ENCODE measurements at places on chromosomes 1 and 21.

- no peak for DNase-seq
These were observed 270.9 kb downstream of the CHRM3 start for GRCh38 chr1:239657291-239657690.

- no peak for DNase-seq
These were observed 17.5 kb upstream of the IFFO2 start for GRCh38 chr1:18974005-18974404.

- DNase-seq, result peak; percentile 77
These were observed 522 bp downstream of the TMEM59 start for GRCh38 chr1:54052431-54052933.

DNA sequence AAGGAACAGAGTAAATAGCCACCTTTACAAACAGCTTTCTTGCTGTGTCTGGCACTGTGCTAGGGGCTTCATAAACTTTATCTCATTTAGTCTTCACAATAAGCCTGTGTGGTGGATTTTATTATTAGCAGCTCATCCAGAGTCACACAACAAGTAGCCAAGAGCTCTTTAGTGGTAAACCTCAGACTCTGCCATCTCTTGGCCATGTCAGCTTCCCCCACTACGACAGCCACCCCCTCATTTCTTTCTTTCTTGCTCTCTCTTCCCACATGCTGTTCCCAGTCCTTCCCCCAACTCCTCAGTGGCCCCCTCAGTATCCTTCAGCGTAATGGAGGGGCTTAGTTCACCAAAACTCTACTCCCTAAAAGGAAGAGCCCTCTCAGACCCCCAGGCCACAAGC lies 1.2 kb upstream of the ZNF683 start:
- no peak for DNase-seq

GRCh38 chr1:94983171-94983739 lies 56.3 kb upstream of the CNN3 start:
- DNase-seq, result peak; percentile 29

DNA sequence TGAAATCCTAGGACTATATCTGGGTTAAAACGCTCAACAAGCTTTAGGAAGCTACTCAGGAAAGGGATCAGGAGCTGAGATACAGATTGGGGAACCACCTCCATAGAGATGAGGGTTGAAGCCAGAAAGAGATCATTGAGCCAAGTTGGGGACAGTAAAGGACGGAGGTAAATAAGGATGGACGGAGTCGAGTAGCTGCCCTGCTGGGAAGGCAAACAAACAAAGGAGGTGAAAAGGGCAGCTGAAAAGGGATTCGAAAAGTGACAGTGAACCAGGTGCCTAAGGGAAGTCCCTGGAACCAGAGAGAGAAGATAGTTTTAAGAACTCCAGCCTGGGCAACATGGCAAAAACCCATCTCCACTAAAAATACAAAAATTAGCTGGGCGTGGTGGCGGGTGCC lies 6.3 kb upstream of the CAMSAP2 start:
- no peak for DNase-seq

DNA sequence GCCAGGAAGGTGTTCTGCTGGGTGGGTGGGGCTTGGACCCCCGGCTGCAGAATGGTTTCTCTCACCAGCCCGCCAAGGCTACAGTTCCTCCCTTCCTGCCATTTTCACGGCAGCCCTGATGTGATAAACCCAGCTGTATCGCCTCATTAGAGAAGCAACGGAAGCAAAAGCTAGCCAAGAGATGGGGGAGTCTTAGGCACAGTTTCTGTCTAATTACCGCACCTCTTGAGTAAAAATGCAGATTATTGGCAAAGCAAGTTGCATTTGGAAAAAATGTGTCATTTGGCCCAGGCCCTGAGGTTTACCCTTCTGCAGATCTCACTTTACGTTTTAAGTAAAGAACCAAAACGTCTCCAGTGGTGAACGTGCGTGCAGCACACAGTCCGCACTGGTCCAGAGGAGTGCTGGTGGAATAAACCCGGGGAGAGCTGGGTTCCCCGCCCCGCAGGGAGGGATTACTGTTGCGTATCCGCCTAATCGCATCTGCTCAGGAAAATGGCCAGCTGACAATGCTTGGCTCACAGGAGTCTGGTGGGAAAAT lies 109.9 kb downstream of the GALNT2 start:
- peak; percentile 70 for DNase-seq

DNA sequence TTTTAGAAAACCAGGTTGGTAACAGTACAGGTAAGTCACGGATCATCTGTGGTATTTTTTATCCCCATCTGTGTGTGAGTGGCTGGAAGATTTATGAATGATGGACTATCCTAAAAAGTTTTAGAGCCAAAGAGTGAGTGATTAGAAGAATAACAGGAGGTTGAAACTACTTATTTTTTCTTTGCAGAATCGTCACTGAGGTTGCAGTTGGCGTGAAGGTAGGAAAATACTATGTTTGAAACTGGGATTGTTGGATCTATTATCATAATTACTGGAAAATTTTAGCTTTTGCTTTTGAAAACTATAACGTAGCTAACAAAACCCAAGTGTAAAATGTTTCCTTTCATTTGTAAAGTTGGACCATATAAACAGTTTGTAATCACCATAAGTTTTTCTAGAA lies 1.8 kb downstream of the PTBP2 start:
- DNase-seq, result no peak

GRCh38 chr1:180237869-180238476 lies 7.9 kb downstream of the LHX4 start:
- DNase-seq, result no peak

DNA sequence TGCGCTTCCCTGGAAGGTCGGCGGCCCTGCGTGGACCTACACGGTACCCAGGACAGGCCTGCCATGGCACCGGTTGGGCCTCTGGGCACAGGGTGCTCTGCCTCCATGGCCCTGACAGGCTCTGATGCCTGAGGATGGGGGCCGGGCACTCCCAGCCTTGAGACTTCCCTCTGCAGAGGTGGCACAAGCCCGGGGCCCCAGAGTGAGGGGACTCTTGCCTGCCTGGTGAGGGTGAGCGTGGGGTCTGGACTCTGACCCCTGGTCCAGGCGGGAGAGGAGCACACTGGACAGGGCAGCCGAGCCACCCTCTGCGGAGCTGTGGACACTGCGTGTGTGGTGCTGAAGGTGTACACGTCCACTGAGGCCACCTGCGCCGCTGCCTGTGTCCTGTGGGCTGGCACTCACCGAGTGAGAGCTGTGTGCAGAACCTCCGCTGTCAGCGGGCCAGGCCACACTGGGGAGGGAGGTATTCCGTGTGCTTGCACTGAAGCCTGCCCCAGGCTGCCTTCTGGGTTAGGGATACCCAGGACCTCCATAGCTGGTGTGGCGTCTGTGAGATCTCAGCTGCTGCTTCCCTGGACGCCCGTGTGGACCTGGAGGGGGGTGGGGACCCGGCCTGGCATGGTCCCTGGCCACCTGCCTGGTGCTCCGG lies 10.4 kb downstream of the SKI start:
- DNase-seq, result no peak

DNA sequence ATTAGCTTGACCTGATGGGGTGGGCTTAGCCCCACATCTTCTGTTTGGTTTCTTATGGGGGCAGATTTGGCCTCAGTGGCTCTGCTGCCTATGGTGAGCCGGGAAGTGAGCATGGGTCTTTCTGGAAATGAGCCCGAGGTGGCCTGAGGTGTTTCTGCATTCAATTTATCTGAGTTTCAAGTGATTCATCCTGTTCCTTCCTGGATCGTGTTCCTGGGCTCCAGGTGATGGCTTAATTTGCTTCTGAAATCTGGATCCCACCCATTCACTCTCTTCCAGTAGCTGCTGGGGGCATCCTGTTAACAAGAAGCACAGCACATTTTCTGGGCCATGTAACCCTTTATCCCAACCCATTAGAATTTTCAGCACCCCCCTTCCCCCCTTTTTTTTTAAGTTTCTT lies 324.6 kb downstream of the CAMTA1 start:
- DNase-seq, result peak; percentile 29

GRCh38 chr1:5099558-5099957 lies 445.1 kb downstream of the AJAP1 start:
- peak; percentile 33 for DNase-seq

DNA sequence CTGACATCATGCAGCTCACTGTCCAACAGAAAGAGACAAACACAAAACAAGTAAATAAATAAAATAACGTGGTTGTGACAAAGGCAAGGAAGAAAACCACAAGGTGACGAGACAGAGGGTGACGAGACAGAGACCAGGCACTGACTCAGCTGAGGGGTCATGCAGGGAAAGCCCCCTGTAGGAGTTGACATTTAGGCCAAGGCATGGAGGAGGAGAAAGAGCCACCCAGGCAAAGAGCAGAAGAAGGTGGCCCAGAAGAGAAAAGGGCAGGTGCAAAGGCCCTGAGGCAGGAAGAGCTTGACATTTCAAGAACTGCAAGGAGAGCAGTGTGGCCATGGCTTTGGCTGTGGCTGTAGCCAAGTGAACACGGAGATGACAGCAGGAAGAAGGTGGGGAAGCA lies 65.1 kb upstream of the ID3 start:
- DNase-seq, result no peak

- no peak for DNase-seq
These were observed 61.5 kb downstream of the PACC1 start for GRCh38 chr1:212353181-212353580.

GRCh38 chr1:61616830-61617229 lies 108.1 kb downstream of the TM2D1 start:
- no peak for DNase-seq

GRCh38 chr1:6248932-6249738 lies 5.2 kb downstream of the HES3 start:
- no peak for DNase-seq

- no peak for DNase-seq
These were observed 34.6 kb upstream of the NID1 start for GRCh38 chr1:236099355-236099974.

- DNase-seq, result peak; percentile 58
These were observed 55.0 kb downstream of the SLX9 start for GRCh38 chr21:44994695-44995342.

DNA sequence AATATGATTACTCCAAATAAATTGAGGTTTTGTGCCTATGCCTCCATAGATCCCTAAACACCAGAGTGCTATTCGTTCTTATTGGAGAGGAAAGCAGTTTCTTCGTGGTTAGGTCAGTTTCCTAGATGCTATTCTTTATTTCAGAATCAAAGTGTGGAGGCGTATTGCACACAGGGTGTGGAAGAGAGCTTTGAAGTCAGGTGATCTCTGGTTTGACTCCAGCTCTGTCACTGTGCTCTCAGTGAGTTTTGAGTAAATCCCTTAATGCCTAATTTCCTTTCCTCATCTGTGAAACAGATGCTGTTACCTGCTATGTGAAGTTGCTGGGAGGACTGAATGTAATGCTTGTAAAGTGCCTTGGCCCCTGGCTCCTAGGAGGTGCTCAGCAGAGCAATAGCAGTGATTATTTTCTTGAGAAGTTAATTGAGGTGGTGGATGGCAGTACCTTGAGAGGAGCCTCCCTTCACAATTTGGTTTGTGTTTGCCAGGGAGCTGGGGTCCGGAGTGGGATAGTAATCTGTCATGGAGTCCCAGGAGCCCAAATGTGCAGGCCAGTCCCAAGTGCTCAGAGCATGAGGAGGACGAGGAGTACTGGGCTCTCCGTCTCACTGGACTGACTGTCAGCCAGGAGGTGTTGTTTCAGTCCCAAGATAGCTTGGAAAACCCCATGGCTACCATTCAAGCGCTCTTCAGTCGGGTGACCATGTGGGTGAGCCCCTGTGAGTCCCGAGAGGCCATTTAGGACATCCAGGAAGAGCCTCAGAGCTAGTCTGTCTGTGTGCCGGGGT lies 14.9 kb downstream of the NTPCR start:
- DNase-seq, result no peak

- no peak for DNase-seq
These were observed 31.2 kb upstream of the QSOX1 start for GRCh38 chr1:180123463-180123936.

GRCh38 chr21:27806281-27806680 lies 839.4 kb upstream of the ADAMTS5 start:
- DNase-seq, result no peak

DNA sequence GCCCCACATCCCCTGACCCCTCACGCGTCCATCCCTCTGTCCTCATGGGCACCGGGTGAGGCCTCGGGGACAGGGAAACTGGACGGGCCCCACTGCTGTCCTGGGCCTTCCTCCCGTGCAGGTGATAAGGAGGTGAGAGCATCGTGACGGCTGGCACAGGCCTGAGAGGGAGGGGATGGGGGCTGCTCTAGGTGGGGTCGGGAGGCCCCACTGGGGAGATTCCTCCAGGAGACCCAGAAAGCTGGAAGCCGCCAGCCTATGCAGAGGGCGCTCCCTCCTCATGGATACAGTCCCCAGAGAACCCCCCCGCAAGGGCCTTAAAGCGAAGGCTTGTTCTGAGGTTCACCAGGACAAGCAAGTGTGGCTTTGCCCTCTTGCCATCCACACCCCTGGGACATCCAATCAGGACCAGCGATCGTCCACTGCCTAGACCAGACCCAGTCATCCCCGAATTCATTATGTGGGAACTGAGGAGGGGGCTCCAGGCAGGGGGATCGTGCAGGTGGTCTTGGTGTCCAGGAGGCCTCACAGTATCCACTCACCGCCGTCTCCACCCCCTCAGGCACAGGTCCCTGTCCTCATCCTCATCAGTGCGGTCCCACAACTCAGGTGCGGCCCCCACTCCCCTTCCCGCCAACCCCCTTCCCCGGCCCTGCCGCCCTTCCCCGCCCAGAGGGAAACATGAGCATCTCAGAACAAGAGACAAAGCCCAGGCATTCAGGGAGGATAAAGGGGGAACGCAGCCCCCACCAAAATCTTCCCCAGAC lies 45.3 kb upstream of the COL18A1 start:
- DNase-seq, result no peak

DNA sequence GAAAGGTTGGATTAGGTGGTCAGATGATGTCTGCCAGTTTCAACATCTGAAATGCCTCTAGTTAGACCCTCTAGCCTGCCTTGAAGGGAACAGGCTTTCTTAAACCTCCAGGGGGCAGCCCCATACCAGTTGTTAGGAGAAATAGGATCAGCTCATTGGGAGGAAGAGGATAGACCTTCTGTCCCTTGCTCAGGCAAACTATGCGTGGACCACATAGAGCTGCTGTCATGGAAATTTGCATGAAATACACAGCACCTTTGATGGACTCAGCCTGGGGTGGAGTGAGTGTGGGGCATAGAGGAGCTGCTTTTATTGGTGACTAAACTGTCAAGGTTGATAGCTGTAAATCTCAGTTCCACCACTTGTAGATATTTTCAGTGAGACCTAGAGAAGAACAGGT lies 38.4 kb upstream of the SPAG17 start:
- DNase-seq, result no peak

All from NCI-H2171 treated with DMSO at 0.1 percent for 48 hours (cell line).